Activated naive CD4-positive, alpha-beta T cell (primary cell): ENCODE measurements at places on chromosomes 6 and 20.

DNA sequence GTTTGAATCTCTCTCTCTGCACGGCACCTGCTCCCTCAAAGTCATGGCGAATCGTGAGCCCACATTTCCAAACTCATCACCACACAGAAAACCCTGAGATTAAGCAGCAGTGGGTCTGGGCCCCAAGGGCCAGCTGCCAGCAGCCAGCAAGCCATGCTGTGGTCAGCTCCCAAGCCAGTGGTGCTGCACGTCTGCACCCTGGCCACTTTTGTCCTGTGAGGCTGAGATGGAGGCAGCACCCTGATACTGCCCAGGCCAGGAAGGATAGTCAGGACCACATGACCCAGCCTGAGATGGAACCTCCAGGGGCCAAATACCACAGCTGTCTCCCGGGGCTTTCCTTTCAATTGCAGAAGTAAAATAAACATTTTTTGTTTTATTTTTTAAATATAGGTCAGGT is 93.9 kb downstream of the PRND start:
- no peak for DNase-seq

GRCh38 chr6:91613481-91613880 is 1026.6 kb upstream of the MAP3K7 start:
- no peak for DNase-seq

DNA sequence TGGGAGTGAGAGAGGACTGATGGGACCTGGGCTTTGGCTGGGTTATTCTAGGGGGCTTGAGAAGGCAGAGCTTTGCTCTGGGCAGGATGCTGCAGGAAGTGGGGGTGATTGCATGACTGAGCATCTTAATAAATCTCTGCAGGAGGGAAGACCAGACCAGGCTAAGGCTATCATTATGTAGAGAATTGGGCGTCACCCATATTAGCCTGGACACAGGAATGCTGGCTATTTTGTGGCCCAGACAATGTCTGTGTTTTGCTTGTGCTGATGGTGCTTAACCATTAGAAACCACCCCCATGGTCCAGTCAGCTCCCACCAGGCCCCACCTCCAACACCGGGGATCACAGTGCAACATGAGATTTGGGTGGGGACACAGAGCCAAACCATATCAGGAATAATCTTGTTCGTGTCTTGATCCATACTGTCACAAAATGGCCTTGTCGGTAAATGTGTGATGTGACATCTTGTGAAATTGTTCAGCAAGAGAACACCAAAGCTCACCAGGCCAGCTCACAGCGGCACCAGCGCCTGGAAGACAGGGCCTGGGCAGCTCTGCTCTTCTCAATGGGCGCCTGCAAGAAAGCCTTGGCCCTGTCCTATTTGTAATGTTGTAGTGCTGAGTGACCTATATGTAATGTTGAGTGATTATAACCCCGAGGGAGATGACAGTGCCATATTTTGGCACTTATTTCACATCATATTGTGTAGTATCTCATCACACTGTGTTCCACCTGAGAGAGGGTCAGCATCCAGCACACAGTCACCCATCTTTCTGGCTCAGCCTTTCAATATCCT is 211.8 kb downstream of the QKI start:
- DNase-seq: no peak

GRCh38 chr6:81242624-81243023 is 509.9 kb downstream of the TENT5A start:
- no peak for DNase-seq

DNA sequence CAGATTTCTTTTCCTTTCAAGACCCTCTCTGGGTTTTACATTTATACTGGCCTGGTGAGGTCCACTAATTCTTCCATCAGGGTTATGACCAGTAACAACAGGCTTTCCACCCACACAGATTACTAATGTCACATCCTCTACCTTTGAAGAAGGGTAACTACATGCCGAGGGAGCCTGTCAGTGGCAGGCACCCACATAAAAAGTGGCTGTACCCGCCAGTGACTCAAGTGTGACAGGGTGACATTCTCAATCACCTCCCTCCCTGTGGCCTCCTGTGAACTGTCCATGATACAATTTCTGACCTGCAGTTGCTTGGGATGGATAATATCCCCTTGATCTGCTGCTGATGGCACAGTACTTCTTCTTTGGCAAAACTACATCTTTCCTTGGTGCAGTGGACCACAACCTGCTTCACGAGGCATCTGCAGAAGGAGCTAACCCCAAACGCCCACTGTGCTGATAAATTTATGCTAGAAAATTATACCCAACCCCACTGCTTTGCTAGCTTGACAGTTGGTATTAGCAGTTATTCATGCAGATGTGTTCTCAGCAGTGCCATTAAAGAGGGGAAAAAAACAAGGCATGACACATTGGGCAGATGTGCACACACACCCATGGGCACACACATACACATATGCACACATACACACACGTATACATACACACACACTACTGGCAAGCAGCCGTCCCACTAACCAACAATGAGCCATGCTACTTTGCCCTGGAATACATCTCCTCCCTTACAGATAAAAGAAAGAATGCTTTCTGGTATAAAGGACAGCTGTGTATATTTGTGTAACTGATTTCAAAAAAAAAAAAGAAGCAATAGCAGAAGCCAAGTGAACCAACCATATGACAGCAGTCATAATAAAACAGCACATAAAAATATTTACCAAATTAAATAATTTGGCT is 20.8 kb downstream of the GFOD1 start:
- no peak for DNase-seq

DNA sequence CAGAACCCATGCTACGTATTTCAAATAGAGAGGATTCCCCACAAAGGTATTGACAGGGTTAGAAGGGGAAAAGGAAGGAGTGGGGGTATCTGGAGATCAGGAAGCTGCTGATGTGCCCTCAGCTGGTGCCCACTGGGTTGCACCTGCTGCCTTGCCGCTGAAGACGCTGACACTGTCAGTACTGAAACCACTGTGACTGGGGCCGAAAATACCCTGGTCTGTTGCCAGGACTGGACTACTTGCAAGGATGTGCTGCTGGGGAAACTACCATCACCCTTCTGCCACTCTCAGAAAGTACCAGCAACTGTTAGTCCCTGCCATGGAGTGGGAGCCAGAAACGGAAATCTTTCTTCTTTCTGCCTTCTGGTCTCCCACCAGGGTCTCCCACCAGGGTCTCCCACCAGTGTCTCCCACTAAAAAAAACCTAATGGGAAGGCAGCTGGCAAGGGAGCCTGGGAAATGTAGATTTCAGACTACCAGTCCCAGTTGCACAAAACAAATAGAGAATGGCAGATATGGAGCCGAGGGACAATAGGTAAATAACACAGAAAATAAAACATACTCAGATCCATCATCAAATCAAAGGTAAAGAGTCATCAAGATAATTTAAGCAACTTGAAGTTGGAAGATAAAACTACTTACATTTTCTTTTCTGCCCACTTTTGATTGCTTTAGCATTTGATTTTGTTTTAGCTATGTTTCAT is 204.8 kb downstream of the TPBG start:
- DNase-seq: no peak

DNA sequence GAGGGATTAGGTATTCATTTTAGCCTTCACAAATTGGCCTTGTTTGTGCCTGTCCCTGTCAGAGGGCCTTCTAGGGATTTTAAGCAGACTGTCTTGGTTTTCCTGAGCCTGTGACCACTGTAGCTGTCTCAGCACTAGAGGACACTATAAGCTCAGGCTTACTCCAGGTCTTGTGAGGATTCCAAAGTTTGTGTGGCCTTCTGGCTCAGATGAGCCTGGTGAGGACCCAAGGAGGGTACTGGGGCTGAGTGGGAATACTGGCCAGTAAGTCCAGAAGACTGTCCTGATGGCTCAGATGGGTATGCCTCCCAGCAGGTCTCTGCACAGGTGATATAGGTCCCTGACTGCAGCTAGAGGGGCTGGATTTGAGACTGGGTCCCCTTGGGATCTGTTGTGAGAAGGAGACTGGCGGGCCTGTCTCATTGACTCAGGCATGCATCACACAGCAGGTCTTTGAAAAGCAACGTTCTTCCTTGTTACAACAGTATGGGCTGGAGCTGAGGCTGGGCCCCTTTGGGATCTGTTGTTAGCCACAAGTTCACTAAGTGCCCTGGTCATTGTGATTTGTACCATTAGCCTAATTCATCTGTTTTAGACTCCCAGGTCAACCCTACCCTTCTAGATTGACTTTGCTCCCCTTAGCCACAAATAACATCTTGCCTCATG is 26.3 kb upstream of the TFB1M start:
- no peak for DNase-seq
